ENCODE measurements at places on chromosomes 4 and X.

DNA sequence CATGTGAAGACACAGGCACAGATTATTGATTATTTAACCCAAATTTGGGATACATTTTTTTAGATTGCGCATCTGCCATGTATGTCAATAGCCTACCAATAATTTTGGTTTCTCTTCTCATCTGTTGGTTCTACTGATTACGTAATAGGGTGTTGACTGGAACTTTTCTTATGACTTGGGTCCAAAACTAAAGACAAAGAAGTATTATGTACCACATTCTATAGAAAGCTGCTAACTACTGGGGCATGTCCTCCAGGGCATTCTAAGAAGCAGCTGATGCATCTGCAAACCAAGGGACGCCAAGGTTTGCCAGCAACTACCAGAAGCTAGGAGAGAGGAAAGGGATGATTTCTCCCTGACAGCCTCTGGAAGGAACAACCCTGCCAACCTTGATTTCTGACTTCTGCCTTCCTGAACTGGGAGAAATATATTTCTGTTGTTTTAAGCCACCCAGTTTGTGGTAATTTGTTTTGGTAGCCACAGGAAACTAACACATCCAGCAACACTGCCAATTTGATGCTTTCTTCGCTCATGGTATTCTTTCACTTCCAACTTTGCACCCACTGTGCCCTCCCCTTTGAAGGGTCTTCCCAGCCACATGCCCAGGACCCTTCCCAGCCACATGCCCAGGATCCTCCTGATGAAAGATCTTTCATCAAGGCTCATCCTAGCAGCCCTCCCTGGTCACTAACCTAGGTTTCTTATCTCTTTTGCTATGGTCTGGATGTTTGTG, 15.9 kb upstream of the TLR1 start:
- DNase-seq = no peak

DNA sequence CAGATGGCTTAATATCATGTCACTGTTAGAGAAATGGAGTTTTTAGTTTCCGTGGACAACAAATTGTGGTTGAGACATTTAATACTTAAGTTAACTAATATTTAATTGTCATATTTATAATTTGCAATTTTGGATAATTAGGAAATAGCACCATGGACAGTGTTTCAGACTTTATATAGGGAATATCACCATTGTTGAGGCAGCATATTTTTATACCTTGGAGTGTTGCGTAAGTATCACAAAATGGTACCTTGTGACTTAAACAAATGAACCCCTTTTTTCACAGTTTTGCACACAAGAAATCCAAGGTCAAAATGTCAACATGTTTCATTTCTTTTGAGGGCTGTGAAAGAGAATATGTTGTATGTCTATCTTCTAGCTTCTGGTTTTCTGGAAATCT, 539.9 kb downstream of the TECRL start:
- no peak for DNase-seq

- no peak for DNase-seq
Observed at GRCh38 chr4:92265021-92265420, 38.7 kb upstream of the GRID2 start.

DNA sequence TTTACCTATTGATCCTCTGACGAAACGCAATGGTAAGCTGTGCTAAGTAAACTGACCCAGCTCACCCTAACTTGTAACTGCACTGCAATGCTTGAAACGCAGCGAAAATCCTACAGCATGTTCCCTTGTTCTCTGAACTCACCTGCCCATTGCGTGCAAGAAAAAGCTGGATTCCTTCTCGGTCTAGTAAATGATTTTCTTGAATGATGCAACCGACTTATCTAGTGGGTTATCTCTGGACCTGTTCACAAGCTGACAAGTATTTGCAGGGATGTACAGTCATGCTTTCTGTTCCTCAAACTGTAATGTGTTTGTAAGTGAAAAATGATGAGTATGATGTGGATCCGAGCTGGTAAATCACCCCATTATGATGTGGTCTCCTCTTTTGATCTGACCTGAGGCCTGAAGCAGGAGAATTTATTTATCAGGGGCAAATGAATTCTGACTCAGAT, 140.1 kb downstream of the BTC start:
- no peak for DNase-seq

DNA sequence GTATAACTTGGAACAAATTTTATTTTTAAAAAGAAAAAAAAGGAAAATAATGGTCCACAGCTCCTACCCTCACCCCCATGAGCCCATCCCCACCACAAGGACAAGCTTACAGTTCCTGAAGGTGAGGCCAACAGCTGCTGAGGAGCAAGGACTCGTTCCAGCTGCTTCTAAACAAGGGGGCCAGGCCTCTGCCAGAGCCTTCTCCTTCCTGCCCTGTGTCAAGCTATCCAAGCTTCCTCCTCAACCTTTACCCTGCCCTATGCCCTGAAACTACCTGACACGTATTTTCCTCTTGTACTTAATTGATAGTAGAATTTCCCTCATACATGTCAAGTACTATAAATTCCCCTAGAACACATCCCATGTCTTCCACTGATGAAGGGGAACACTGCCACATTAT, 8.8 kb downstream of the SH3D19 start:
- DNase-seq = no peak

DNA sequence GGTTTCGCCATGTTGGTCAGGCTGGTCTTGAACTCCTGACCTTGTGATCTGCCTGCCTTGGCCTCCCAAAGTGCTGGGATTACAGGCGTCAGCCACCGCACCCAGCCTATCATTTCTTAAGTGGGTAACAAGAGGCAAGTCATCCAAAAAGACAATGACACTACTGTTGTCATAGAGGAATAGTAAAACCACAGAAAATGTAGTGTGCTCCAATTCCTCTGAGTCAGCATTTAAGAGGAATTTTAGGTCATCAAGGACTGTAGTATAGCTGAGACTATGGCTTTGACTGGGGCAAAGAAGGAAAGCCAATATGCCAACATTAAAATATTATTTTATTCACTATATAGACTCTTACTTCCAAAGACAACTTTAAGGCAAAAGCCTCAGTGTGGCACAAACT, 48.4 kb downstream of the ATP8A1 start:
- no peak for DNase-seq

DNA sequence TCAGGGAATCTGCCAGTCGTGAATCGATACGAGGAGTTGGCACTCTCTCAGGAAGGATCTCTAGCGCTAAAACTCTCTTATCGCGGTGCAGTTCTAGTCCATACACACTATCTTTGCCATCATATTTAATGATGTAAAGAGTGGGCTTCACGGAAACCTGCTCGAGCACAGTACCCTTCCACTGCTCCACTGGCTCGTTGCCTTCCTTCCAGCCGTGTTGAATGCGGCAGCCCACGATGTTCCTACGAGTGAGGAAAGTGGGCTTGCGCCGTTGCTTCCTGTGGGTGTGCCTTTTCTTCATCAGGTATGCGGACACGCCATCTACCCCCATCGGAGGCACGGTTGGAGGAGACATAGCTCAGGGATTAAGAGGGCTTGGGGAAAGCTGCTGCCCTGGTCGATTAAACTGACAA, 661 bp downstream of the SPIN4 start:
- DNase-seq = no peak

- DNase-seq = no peak
Observed at GRCh38 chr4:158995965-158996364, 106.9 kb upstream of the RAPGEF2 start.

DNA sequence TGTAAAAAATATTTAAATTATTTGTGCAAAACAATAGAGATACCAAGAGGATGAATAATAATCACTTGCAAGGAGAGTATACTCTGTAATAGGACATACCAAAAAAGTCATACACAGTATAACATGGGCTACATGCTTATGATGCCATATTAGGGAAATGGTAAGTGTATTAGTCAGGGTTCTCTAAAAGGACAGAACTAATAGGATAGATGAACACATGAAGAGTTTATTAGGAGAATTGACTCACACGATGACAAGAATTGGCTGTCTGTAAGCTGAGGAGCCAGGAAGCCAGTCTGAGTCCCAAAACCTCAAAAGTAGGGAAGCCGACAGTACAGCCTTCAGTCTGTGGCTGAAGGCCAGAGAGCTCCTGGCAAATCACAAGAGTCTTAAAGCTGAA, 151.2 kb downstream of the DTHD1 start:
- DNase-seq = no peak

- DNase-seq = peak; percentile 97
Observed at GRCh38 chrX:1246816-1247215, 21.8 kb upstream of the CSF2RA start.

DNA sequence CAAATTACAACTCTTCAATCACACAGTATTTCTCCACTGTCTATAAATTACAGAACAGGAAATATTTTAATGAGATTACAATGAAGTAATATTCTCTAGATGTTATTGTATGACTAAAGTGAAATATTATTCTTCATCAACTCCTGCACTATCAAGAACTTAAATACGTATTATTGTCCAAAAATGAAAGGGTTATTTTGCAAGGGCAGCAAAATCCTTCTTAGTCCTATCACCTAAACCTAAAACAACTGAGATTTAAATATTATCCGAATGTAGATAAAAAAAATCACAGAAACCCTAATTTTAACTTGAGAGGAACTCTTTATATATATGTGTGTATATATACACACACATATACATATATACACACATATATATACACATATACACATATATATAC, 4.9 kb downstream of the UBA6 start:
- DNase-seq = no peak

DNA sequence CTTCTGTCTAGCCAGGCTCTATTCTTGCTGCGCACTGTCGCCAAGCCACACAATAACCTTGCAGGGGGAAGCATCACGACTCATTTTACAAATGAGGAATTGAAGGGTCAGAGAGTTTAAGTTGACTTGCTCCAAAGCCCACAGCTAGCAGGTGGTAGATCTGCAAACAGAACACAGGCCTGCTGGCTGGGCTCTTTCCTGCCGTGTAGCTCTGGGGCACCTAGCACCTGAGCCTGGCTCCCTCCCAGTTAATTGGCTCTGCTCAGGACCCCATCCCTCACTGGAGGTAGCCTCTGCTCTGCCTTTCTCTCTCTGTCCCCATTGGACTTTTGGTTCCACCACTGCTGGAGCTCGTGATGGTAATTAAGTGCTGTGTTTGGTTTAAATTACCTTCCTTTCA, 98.5 kb downstream of the NSUN7 start:
- DNase-seq = no peak

- no peak for DNase-seq
Observed at GRCh38 chr4:6257247-6258025, 12.2 kb upstream of the WFS1 start.

DNA sequence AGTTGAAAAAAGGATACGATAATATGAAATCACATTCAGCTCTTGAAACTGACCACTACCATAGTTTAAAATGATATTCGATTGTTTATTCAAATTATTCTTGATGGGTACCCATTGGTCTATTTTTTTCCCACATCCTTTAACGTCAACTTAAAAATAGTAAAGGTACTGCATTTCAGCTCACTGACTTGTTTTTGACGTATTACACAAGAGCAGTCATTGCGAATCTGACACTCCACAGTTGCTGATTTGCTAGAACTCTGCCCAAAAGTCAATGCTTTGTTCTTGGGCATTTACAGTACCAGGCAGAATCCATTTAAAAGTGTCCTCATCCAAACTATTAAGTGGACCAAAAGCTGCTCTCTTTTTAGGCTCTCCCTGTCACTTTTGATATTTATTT, 1.2 kb upstream of the PDS5A start:
- no peak for DNase-seq

- no peak for DNase-seq
Observed at GRCh38 chr4:86934147-86934770, 552 bp upstream of the AFF1 start.

- no peak for DNase-seq
Observed at GRCh38 chr4:151658959-151659600, 101.7 kb downstream of the GATB start.

DNA sequence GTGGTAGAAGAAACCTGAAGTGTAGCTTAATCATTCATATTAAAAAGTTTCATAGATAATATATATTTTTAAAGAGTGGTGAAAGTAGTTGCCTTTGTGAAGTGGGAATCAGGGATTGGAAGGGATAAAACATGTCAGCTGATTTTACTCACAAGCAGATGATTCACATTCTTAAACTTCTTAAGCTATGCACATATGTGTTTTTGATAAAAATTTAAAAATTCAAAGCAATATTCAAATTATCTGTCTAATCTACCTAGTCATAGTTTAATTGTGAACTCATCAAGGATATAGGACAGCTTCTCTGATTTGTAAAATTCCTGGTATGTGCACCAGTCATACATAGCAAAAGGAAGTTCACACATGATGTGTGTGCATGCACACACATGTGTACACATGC, 520.6 kb upstream of the PITX2 start:
- DNase-seq = no peak

GRCh38 chr4:66123190-66123589, 452.9 kb upstream of the EPHA5 start:
- no peak for DNase-seq

DNA sequence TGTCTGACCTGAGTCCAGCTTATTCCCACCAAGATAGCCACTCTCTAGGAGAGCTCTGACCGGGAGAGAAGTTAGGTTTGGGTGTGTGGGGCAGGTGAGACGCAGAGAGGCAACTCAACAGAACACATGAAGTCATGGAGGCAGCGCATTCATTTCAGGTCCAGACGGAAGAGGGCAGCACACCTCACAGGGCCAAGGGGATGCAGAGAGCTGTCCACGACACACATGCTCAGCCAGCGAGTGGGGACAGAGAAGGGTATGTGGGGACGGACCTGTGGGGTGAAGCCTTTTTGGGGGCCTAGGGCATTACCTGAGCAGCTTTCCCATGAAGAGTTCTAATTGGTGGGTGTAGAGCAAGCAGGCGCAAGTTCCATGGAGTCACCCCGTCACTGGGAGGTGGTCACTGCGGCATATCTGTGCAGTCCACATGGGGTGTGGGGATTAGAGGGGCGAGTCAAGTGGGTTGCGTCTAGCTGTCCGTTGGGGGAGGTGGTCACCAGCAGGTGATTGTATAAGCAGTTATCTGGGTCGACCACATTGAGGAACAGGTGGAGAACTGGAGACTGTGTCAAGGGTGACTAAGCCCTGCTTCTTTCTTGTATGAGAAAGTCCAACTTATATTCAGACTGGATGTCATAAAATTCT, 24.3 kb upstream of the UXT start:
- DNase-seq = no peak

DNA sequence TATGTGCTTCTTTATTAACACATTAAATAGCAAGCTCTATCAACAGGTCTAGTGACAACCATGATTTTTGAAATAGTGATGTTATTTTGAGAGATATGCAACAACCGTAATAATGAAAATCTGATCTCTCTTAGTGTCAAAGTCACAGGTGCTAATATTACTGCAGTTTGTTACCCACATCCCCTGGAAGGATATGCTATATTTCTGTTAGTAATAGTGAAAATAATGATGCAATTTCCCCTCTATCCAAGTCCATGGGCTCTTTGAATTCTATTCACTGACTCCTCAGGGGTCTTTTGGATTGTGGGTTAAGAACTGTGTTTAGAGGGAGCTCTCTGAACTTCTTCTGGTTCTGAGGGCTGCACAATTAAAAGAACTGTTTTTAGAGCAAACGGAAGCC, 3.0 kb upstream of the HSD17B10 start:
- no peak for DNase-seq

GRCh38 chr4:15042529-15043167, 40.4 kb downstream of the CPEB2 start:
- DNase-seq = no peak

DNA sequence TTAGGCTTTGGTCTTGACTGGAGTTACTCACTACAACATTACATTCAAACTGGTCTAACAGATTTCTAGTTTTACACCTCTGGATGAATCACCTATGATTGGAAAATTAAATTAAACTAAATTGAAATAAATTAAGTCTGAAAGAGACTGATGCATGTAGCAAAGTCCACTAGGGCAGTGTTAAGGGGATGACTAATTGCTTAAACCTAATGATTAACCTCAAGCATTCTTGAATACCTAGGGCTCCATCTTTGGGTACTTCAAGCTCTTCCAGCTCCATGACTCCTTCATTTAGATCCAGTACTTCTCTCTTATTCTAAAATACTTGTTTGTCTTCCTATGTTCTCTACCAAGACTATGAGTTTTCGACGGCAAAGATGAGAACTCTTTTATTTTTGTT, 86.8 kb downstream of the SH2D1A start:
- no peak for DNase-seq

All from stimulated activated CD4-positive, alpha-beta T cell treated with anti-CD3 and anti-CD28 coated beads, Interleukin-2, amount 100 ng/mL, for 48 hours (primary cell).